Cerebellum (tissue), 4 donors: ENCODE measurements at places on chromosomes 2 and 18. TPM values are rescaled to one million over a fixed set of nuclear protein-coding genes. Genes with fewer than 3 reads are reported as not detected.

Gene ACVR1C
- 0.45 TPM for total RNA-seq

Gene SKOR2
- 19.9 TPM for total RNA-seq

Gene COX5B
- total RNA-seq: 120 TPM

DNA sequence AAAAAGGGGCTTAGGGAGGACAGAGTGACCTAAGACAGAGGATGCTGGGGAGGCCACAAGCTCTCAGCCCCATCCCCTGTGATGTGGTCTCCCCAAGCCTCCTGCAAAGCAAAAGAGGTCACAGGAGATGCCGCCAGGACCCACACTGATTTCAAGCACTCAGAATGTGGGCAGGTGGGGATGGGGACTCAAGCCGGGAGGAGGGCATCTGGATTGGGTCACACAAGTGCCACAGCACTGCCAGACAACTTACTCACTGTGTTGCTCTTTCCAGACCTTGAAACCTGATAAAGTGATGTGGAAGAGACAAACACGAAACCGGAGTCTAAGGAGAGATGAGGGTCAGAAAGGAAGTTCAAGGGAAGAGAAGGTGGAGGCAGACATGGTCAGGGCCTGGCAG lies 95.7 kb downstream of the TTC32 start:
- no peak for DNase-seq

DNA sequence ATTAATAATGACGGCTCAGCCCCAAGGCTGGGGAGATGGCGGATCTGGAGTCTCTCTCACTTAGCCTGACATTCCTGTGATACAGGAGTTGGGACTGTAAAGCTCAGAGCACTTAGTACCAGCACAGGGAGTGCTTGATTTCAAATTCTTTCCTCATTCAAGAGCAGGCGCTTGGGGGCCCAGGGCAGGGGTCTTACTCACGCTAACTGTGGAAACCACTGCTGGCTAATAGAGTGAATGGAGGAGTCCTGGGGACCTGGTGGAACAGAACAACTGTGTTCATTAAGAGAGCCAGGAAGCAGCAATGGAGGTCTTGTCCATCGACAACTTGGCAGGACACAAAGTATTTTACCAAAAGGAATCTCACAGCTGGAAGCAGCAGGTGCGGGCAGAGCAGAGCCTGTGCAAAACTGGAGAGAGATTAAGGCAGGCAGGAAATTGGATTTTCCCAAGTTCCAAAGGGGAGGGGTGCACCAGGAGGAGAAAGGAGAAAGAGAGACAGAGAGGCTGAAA lies 358.9 kb downstream of the TNS1 start:
- DNase-seq: no peak

GRCh38 chr2:109396202-109397180 lies 217.3 kb downstream of the SEPTIN10 start:
- no peak for DNase-seq
